Stimulated activated CD8-positive, alpha-beta memory T cell treated with anti-CD3 and anti-CD28 coated beads, Interleukin-15, amount 100 ng/mL, for 24 hours (primary cell): ENCODE measurements at places on chromosomes 2 and 18.

- DNase-seq = no peak
These were observed 117.8 kb downstream of the CTIF start for GRCh38 chr18:48656582-48656981.

DNA sequence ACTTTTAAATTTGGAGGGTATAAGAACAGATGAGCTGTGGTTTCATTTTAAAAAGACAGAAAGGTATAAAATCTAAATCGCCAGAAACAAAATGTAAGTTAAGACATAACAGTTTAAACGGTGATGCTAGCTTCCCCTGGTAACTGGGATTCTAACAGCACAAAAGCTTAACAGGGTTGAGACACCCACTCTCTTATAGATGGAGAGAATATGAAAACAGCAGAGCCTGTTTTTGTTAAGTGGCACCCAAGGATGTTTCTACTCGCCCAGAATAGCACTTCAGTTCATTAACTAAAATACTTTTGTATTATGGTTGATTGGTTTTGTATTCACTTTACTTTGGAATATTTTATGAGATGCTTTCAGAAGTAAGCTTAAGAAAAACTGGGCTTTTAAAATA is 151.9 kb upstream of the RND3 start:
- DNase-seq = no peak

GRCh38 chr18:3048121-3048520 is 35.2 kb upstream of the LPIN2 start:
- DNase-seq = no peak

DNA sequence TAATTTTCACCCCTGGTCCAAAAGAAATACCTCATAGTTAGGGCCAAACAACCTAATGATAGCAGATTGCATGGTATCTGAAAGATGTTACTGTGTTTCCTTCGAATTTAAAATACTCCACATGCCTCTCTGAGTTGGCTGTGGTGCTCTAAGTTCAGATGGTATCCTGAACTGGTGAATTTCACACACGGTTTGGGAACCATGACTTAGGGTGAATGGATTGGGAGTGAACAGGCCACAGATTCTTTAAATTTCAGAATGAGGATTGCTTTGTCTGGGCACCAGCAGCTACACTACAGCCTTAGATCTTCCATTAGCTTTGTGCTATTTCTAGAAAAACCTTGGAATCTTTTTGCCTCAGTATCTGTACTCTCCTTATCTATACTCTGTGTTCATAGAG is 6.2 kb downstream of the GMCL1 start:
- no peak for DNase-seq

GRCh38 chr2:62794791-62795190 is 89.3 kb downstream of the EHBP1 start:
- DNase-seq = no peak
